A172 (cell line): ENCODE measurements at places on chromosomes 7 and 10.

GRCh38 chr7:114481999-114482398 is 67.4 kb downstream of the FOXP2 start:
- DNase-seq: no peak

DNA sequence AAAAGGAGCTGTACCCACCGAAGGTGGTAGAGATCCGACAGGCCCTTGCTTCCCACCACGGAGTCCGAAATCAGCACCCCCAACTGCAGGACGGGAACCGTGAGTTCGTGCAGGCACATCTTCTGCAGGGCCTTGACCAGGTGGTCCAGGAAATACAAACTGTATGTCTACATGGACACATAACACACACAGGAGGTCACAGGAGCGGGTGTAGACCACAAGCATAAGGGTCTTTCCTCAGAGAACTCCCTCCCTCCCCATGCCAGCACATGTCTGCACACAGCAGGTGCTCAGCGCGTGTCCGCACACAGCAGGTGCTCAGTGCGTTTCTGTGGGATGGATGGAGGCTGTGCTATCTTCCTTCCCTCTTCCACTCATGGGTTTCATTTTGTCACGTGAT is 69.7 kb downstream of the CFAP46 start:
- DNase-seq: no peak

- no peak for DNase-seq
Observed at GRCh38 chr7:30281263-30281662, 3.1 kb upstream of the ZNRF2 start.

DNA sequence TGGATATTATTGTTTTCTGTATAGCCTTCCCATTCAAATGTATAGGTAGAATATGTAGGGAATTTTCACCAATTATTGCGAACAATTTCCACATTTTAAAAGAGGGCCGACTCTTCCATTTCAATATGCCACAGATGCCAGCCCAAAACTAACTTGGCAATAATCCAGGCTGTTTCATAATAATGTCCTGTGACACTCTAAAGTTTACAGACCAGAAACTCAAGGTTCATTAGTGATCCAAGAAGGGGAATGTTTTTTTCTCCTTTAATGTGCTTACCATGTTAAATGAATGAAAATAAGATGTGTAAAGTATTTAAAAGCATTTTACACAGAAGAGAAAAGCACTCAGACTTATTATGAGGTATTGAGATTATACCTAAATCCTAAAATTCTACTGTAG is 63.0 kb upstream of the FAM3C start:
- DNase-seq: no peak

GRCh38 chr7:19928247-19928646 is 154.8 kb upstream of the TMEM196 start:
- DNase-seq: no peak

GRCh38 chr10:65501259-65501658 is 1424.6 kb upstream of the LRRTM3 start:
- no peak for DNase-seq

GRCh38 chr10:92421550-92421949 is 130.6 kb downstream of the MARCHF5 start:
- DNase-seq: no peak

GRCh38 chr7:126818393-126819196 is 434.1 kb downstream of the GRM8 start:
- DNase-seq: no peak

GRCh38 chr7:607938-608337 is 88.3 kb upstream of the PDGFA start:
- DNase-seq: no peak

DNA sequence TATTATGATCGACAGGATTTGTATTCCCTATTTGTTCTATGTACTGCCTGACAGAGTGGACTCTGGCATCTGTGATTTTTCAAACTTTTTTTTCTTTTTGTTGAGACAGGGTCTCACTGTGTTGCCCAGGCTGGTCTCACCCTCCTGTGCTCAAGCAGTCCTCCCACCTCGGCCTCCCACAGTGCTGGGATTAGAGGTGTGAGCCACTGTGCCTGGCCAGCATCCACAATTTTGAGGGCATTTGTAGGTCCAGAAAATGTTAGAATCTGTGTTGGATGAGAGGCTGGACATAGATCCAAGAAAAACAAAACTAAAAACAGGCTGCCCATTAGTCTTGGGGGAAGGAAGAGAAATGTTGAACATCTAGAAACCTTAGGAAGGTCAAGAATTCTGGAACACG is 34.3 kb downstream of the SGPL1 start:
- peak; percentile 16 for DNase-seq

DNA sequence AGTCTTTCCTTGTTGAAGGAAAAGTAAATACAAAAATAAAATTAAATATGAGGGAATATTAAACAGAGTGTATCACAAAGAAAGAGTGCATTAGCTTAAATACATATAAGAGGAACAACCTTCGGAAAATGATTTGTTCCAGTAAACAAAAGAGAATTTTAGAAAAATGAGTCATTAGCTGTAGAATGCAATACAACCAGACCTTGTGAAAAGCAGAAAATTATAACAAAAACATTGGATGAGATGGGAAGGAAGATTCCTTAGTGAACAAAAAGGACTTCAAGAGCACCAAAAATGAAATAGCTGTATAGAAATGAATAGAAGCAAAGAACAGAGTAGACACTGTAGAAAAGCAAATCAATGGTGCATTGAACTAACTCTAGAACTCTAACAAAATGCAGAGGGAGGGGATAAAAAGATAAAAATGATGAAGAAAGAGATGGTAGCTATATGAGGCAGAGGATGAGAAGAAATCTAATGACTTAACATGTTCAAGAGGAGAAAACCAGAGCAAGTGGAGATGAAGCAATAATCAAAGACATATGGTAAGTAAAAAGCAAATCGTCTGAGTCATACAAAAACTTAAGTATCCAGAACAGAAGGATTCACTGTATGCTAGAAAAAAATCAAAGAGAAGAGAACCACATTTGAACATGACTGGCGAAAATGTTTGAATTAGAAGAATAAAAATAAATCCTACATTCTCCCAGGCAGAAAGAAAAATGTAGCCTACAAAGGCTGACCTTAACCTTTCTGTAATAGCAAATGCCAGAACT is 190.5 kb downstream of the TMEM26 start:
- no peak for DNase-seq

GRCh38 chr10:77512219-77512578 is 125.4 kb downstream of the KCNMA1 start:
- no peak for DNase-seq

DNA sequence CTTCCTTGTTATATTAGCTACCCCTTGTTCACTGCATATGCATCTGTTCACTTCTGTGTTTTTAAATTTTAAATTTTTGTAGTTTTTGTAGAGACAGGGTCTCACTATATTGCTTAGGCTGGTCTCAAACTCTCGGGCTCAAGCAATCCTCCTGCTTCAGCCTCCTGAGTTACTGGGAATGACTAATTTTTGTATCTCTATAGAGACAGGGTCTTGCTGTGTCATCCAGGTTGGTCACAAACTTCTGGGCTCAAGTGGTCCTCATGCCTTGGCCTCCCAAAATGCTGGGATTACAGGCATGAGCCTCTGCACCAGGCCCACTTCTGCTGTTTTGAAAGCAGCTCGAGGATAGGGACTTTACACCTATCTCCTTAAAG is 64.6 kb downstream of the PRTFDC1 start:
- no peak for DNase-seq

- no peak for DNase-seq
Observed at GRCh38 chr7:105261689-105262088, 127.0 kb downstream of the SRPK2 start.

DNA sequence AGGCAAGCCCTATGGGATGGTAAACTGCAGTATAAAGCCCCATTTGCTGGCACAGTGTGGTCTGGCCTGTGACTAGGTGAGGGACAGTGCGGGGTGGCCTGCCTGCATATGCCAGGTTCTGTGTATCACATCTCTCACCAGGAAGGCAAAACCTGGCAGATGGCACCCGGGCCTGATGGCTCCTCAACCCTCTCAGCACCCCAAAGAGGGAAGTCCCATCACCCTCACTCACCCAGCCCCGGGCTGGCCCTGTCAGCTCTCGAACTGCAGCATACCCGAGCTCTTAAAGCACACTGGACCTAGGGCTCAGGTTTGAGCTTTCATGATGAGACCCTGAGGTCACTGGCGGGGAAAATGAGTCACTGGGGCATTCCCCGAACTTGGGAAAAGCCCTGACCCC is 130.5 kb downstream of the LHPP start:
- no peak for DNase-seq

DNA sequence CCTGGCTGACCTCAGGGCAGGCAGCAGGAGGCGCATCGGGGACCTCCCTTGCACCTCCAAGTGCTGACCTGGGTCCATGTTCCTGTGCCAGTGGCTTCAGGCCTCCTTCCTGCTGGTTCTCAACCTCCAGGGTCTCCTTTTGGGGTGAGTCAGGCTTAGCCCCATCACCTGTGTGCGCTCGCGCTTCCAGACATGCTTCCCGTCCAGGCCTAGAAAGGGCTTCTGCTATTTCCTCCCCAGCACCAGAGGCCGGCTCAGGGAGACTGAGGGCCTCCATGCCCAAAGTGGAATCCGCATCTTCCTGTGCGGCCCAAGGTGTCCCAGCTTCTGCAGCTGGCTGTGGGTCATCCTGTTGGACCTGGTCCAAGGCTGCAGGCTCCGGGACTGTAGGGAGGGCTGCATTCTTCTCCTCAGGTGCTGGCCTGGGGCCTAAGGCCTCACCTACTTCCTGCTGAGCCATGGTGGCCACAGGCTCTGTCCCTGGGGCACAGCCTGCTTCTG is 5.9 kb downstream of the NACAD start:
- peak; percentile 32 for DNase-seq

GRCh38 chr7:77239471-77239870 is 39.9 kb upstream of the FGL2 start:
- DNase-seq: no peak
